Ammon's horn (tissue), 1 donor: ENCODE measurements at places on chromosomes 3 and 15.

GRCh38 chr15:39783244-39783820, 691 bp upstream of the FSIP1 start:
- DNase-seq: peak; percentile 15

DNA sequence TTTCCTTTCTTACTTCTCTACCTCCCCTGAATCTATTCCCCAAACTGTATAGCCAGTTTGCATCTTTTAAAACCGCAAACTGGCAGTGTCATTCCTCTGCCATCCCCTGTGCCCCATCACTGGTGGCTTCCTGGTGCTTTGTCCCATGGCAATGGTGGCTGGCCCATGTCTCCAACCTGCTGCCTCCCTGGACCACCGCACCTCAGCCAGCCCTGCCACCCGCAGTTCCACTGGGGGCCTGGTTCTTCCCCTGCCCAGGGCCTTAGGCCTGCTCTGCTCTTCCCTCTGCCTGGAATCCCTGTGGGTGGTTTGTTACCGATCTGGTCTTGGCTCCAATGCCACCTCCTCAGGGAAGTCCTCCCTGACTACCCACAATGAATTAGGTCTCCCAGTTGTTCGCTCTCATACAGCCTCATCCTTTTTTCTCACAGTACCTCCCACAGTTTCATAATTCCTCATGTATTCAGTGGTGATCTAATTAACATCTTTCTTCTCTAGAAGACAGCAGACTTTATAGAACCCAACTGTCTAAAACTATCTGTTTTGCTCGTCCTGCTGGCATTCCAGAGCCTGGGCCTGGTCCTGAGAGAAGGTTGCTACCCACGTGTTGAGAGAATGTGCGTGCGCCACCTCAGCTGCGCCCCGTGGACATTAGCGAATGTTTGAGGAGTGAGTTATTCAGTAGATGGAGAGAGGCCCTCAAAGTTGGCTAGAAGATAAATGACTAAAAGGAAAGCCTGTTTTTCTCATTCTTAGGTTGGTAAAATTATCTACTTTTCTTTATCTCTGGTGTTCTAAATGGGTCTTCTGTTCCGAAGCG, 130.1 kb downstream of the DNAJB8 start:
- no peak for DNase-seq

DNA sequence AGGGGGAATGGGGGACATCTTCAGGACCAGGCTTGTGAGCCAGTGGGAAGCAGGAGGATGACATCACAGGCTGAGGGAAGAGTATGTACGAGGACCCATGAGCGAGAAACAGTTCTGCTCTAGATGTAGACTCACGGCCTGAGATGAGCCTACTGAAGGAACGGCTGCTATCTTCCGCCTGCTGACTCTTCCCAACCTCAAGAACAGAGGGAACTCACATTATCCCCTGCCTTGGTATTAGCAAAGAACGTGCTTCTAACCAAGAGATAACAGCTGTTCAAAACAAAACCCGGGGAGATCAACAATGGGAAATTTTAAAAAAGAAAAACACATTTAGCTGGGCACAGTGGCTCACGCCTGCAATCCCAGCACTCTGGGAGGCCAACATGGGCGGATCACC, 25.3 kb downstream of the AVEN start:
- no peak for DNase-seq

GRCh38 chr3:63240381-63240902, 37.7 kb upstream of the SYNPR start:
- DNase-seq: no peak

GRCh38 chr3:177589911-177590381, 392.7 kb upstream of the TBL1XR1 start:
- no peak for DNase-seq

DNA sequence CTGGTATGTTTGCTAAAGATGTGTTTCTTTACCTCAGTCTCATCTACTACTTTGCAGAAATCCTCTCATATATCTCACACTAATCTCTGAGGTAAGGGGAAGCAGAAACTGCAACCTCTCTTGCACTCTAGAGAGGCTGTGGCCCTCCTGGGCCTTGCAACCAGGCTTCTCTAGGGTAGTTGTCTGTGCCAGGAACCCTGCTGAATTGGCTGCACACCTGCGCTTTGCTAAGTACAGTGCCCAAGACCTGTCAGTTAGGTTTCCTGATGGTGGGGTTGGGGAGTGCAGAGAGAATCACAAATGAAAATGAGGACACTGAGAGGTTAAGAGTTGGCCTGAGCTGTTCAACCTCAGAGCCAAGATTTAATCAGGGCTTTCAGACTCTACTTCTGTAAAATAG, 117.2 kb upstream of the PLXNA1 start:
- no peak for DNase-seq

DNA sequence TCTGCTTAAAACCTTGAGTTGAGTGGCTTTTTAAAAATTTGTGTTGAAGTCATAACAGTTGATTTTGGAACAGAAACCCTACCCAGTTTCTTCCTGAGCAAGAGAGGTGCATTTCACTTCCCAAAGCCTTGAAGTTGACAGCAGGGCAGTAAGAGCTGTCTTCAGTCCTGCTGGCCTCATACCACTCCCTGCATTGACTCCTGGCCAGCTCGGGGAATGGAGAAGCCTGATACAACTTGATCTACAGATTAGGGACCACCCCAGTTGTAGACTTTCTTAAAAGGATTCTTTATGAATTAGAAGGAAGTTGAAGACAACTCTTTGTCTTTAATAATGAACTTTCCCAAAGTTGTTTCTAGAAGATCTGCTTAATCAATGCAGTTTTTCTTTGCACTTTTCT, 90.6 kb upstream of the FLNB start:
- DNase-seq: no peak

- DNase-seq: no peak
Observed at GRCh38 chr3:153596401-153596800, 434.4 kb downstream of the RAP2B start.

DNA sequence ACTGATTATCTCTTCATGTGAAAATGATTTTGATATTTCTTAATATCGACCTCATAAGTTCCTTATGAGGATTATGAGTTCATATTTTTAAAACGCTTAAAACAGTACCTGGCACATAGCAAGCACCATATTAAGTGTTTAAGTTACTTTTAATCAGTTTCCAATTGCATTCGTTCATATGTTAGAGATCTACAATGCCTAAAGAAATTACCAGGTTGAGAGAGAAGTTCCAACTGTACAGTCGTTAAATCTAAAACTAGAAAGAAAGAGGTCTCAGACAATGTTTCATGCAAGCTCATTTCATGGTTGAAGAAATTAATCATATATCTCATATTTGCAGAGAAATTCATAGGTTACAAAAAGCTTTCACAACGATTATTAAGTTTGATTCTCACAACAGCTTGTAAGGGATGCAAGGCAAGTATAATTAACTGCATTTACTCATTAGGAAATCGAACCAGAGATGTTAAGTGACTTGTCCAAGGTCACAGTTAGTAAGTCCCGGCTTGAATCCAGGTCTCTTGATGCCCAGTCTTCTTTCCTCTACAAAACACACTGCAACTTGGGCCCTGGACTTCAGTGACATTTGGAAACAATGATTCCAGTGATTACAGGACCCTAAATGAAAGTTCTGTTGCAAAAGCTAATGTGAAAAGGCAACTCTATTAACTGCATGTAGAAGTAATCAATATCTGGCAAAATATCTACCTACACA, 1.3 kb downstream of the MYO5A start:
- no peak for DNase-seq

DNA sequence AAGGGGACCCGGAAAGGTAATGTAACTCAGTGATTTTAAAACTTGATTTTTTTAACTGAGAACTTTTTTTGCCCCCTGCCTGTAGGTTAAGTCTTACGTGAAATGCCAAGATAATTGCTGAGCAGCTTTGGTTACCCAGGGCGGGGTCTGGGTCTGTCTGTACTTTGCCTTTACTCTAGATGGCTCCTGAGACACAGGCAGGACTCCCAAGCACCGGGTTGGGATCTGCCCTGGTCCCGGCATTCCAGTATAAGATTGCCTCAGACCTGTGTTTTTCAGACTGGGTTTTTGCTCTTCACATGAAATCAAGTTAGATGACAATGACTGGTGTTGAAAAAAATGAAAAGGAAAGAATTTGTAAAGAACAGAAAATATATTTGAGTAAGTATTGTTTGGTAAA, 40.3 kb downstream of the WDR76 start:
- no peak for DNase-seq

GRCh38 chr3:55619046-55619808, 132.1 kb upstream of the WNT5A start:
- DNase-seq: no peak

- no peak for DNase-seq
Observed at GRCh38 chr3:68787106-68787626, 145.2 kb downstream of the TAFA4 start.

DNA sequence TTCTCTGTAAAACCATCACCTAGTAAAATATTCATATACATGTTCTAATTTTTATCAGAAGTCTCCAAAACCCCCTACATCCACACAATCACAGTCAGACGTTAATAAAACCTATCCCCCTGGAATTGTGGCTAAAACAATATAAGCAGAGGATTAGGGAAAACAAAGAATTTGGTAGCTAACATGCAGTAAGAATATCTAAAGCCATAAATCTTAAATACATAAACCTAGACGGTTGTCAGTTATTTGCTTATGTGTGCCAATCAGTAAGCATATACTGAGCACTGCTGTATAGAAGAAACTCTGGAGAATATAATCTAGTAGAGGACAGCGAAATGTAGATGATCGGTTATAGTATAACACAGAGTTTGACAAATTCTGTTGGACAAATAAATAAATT, 232.2 kb downstream of the TBC1D5 start:
- DNase-seq: no peak

GRCh38 chr3:106048946-106049481, 180.2 kb upstream of the CBLB start:
- DNase-seq: no peak

DNA sequence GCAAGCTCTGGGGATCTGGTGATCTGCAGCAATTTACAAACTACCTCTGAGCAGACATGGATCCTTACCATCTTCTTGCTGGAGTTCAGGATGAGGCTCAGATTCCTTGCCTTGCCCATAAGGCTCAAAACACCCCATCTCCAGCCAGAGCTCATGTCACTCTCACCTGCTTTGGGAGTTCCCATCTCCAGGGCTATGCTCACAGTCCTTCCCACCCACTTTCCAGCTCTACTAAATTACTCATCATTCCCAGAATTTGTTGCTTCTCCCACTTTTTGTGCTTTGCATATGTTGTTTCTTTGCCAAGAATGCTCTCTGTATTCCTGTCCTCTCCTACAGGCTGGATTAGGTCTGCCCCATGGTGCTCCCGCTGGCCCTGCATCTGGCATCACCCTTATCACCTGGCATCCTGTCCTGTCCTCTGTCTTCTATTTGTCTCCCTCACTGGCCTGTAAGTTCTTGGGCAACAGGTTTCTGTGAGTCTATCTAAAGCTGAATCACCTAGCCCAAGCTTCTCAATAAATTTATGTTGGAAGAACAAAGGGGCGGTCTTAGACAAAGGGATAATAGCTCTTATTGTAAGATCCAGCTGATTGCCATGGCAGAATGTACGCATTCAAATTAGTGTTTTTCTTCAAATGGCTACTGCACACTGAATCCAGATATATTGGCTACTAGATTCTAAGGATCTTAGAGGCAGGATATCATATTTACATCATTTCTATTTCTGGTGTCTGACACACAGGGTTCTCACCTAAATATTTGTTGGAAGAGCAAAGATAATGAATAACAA, 179.2 kb downstream of the CLSTN2 start:
- DNase-seq: no peak
